ENCODE measurements at places on chromosomes 3 and 15.

GRCh38 chr3:152236716-152237115 is 32.0 kb upstream of the MBNL1 start:
- no peak for DNase-seq

- DNase-seq = no peak
These were observed 95.4 kb downstream of the ZNF621 start for GRCh38 chr3:40620151-40620550.

DNA sequence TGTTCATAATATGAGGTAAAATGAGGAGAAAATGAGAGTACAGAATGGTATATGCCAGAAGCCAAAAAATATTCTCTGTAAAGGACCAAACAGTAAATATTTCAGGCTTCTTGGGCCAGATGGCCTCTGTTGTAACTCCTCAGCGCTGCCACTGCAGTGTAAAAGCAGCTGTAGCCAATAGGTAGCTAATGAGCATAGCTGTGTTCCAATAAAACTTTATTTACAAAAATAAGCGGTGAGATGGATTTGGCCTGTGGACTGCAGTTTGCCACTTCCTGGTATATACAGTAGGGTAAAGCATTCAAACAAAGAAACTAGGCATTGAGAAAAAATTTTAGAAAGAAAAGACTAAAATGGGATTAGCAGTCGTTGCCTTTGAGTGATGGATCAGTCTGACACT is 51.5 kb downstream of the BFSP2 start:
- DNase-seq = no peak

GRCh38 chr3:55719508-55719907 is 232.4 kb upstream of the WNT5A start:
- DNase-seq = no peak

- DNase-seq = no peak
These were observed 18.5 kb upstream of the PTX3 start for GRCh38 chr3:157418104-157418503.

DNA sequence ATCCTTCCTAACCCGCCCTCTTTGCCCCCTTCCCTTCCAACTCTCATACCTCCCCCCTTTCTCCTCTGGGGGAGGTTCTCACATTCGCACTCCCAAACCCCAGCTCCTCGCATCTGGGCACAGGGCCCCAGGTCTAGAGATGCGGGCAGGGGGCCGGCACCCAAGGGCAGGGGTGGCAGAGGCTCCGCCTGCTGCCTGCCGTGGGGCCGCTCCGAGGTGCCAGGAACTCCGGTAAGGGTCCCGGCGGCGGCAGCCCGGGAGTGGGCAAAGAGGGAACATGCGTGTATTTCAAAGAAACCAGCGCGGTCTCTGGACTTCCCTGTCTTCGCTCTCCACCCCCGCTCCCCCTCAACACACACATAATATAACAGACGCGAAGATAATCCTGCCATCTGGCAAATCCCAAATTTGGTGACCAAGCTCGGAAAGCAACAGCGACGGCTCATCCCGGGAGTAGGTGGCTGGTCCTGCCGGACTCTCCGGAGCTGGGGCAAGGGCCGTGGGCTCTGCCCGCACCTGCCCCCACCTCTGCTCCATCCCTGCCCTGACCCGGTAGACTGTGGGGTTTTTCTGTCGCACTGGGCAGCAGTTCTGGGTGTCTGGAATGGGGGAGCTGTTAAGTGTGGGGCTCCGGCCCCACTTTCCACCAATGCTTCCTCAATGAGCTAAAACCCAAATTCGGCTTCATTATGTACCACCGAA is 31.0 kb downstream of the NR2F2 start:
- DNase-seq = no peak

DNA sequence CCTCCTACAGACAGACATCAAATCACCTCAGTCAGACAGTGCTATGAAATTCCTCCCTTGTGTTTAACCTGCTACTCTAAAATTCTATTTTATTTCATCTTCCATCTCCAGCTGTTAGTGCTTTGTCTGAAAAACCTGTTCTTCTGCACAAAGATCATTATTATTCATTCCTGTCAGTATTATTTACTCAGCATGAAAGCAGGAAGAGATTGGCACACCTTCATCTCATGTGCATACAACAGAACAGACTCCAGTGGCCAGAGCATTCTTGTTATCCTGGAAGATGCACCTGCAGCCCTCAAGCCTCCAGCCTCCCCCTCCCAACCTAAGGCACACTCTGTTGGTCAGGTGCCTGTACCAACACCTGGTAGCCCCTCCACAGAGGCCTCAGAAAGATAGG is 1.8 kb upstream of the ROPN1B start:
- DNase-seq = no peak

GRCh38 chr3:13780432-13781176 is 99.3 kb downstream of the WNT7A start:
- no peak for DNase-seq

DNA sequence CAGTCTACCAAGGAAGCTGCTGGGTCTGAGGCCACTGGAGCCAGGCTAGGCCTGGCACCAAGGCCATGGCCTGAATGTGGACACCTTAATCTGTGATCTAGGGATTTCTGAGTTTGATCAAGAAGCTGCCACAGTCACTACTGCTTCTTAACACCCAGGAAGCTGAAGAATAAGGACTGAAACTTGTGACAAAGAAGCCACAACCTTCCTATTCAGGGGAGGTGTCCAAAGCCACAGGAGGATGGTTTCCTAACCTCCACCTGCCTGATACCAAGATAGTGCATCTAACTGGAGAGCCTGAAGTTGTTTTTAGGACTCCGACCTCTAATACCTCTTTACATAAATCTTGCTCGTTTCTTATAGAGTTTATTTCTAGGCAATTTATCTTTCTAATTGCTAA is 5.5 kb upstream of the ANO10 start:
- no peak for DNase-seq

DNA sequence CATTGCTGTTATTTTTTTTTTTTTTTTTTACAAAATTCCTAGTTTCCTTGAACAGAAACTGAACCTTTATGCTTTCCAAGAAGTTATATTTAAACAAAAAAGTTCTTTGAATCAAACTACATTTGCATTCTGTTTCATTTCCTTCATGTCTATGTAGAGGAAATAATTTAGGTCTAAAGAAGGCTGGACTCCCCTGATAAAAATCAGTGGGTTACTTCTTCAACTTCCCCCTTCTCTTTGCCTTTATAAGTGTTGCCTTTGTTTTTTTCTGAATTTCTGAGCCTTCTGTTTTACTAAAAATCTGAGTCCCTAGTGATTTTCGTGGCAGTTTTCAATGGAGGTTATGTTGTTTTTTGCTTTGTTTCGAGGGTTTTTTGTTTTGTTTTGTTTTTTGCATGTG is 152.8 kb downstream of the CHDH start:
- DNase-seq = no peak

GRCh38 chr3:171293142-171293782 is 166.9 kb downstream of the TNIK start:
- DNase-seq = no peak

DNA sequence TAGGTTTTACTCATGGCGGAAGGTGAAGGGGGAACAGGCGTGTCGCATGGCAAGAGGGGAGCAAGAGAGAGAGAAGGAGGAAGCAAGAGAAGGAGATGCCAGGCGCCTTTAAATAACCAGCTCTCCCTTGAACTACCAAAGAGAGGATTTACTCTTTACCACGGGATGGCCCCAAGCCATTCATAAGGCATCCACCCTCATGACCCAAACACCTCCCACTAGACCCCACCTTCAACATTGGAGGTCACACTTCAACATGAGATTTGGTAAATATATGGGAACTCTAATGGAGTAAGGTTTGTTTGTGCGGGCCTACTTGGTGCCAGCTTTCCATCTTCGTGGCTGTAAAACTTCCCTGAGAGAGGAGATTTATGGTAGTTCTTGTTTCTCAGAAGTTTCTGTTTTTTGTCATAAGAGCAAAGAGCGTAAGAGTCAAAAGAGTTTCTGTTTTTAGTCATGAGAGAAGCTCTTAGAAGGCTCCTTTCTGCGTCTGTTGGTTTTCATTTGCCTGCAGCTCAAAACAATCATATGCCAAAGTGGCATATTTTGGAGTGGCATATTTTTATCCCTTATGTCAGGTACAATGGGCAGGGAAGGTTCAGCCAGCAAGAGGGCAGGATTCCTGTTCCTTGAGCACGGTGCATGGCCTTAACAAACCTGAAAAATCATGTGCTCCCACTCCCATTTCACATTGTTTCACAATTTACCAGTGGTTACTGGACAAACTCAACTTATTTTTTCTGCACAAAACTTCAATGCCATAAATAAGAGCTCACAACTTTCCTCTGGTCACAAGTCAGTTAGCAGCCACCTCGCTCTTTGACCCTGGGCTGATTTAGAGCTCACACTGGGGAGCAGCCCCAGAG is 12.5 kb downstream of the PML start:
- no peak for DNase-seq

- DNase-seq = no peak
These were observed 153.1 kb downstream of the PGPEP1L start for GRCh38 chr15:98854496-98854895.

- DNase-seq = no peak
These were observed 5.1 kb downstream of the ONECUT1 start for GRCh38 chr15:52784799-52785671.

GRCh38 chr3:7999384-7999783 is 502.2 kb upstream of the LMCD1 start:
- no peak for DNase-seq

DNA sequence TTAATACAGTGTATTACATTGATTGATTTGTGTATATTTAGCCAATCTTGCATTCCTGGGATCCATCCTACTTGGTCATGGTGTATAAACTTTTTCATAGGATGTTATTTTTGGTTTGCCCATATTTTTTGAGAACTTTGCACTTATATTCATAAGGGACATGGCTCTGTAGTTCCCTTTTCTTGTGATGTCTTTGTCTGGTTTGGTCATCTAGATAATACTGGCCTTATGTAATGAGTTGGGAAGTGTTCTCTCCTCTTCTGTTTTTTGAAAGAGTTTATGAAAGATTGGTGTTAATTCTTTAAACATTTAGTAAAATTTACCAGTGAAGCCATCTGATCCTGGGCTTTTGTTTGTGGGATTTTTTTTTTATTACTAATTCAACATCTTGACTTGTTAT is 9.6 kb downstream of the CHST13 start:
- DNase-seq = no peak

- DNase-seq = no peak
These were observed 9.7 kb upstream of the CALML4 start for GRCh38 chr15:68214838-68215254.

DNA sequence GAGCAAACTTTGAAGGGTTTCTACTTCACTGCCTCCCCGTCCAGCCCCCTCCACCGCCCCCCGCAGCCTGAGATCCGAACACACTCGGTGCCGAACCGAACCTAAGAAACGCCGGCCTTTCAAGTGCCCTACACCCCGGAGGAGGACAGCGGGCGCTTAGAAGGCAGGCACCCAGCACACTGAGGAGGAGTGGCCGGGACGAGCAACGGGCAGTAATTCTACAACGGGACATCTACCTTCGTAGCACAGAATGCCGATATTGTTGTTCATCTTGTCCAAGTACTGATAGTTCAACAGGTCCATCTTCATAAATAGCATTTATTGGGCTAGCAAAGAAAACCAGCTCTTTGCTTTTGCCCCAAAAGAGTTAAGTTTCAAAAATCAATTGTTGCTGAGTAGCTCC is 513 bp downstream of the VGLL4 start:
- DNase-seq = no peak

GRCh38 chr15:70023769-70024491 is 73.8 kb downstream of the TLE3 start:
- no peak for DNase-seq

GRCh38 chr3:46845397-46845859 is 17.8 kb downstream of the MYL3 start:
- DNase-seq = no peak

DNA sequence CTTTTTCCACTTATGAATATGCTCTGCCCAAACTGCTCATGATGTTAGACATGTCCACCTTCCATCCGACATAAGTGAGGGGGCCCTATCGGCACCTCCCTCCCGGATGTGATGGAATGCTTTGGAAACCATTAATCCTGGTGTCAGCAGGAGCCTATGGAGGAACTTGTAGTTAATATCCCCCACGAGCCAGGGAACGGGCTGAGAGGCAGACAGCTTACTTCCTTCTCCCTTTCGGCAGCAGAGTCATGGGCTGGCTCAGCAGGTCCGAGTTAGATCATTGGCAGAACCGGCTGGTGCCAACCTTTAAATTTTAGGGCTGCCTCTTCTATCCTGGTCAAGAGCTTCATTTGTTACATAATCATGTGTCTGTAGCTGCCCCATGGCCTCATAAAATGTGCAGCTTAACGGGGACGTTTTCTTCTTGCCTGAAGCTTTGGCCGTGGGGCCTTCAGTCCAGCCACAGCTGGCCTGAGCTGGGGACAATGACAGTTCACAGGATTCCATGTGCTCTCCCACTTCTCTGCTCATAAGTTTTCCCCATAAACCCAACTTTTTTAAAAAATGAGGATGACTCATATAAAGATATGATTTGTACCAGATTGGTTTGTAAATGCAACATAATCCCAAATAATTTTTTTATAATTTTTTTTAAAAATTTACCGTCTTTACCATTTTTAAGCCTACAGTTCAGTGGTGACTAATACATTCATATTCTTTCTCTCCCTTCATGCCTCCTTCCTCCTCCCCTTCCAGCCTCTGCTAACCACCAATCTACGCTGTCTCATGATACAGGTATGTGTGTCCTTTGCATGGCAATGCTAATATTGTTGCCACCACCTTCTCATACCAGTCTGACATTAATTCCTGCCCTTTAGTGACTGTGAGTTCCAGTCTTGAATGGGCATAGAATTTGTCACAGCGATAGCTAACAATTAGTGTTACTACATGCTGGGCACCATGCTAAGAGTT is 62.2 kb upstream of the RGMA start:
- no peak for DNase-seq

DNA sequence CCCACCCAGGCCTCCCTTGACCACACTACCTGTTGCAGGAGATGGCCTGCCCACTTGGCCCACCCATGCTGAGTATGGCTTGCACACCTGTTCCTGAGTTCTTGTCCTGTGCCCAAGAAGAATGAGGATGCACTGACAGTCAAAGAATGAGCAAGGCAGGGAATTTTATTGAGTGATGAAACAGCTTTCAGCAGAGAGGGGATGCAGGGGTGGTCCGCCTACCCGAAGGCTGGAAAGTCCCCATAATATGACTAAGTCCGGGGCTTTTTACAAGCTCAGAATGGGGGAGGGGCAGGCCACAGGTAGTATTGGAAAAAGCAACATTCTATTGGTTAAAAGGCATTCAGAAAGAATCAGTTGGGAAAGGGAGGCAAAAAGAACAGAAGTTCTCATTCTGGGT is 29.9 kb upstream of the RNU6-1 start:
- no peak for DNase-seq

- DNase-seq = no peak
These were observed 311.4 kb upstream of the NR2F2 start for GRCh38 chr15:96019114-96019513.

DNA sequence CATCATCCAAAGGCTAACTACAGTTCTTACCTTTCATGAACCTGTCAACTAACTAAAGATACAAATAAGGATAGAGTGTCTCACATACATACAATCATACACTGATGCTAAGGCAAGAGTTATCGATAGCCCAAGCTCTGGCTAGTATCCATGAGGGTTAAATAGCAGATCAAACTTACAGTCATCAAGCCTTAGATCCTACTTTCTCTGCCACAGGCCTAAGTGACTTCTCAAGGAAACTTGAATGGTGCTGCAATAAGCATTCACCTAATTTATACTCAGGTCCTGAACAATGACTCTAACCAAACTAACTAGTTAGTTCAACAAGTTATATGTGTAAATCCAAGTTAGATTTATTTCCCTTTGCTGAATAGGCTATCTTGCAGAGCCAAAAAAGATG is 51.0 kb downstream of the ALDH1A2 start:
- no peak for DNase-seq

GRCh38 chr15:26197719-26198118 is 334.6 kb upstream of the ATP10A start:
- no peak for DNase-seq
